ENCODE measurements at places on chromosomes 7 and 10. TPM values are rescaled to one million over a fixed set of nuclear protein-coding genes. Genes with fewer than 3 reads are reported as not detected.

Gene ADGRA1
- total RNA-seq: not detected

Gene ZNF804B
- 0.22 TPM for total RNA-seq

Gene GBX1
- total RNA-seq: not detected

Gene NEBL
- 39.1 TPM for total RNA-seq

Gene C10orf105
- 0.42 TPM for total RNA-seq

Gene ATP5F1C
- 180 TPM for total RNA-seq

Gene CCDC3
- 188 TPM for total RNA-seq

- DNase-seq: no peak
Measured at GRCh38 chr7:24135003-24135817, 148.8 kb upstream of the NPY start.

DNA sequence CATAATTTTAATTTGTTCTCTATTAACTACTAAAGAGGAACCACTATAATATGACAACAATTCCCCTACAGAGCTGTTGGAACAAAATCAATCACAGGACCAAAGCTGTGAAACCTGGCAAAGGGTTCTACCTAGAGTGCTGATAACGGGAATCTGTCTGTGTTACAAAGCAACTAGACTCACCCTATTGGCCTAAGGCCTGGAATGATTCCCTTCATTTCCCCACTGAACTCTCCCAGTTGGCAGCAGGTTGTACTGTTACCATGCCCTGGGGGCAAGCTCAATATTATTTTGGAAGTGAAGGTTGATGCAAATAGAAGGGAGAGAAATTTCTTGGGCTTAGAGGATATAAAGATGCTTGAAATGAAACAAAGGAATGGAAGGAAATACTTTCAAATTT, 81.8 kb downstream of the SEMA3A start:
- no peak for DNase-seq

GRCh38 chr7:17070231-17070708, 188.5 kb upstream of the AGR3 start:
- no peak for DNase-seq

- DNase-seq: no peak
Measured at GRCh38 chr7:70027867-70028266, 429.6 kb downstream of the AUTS2 start.

DNA sequence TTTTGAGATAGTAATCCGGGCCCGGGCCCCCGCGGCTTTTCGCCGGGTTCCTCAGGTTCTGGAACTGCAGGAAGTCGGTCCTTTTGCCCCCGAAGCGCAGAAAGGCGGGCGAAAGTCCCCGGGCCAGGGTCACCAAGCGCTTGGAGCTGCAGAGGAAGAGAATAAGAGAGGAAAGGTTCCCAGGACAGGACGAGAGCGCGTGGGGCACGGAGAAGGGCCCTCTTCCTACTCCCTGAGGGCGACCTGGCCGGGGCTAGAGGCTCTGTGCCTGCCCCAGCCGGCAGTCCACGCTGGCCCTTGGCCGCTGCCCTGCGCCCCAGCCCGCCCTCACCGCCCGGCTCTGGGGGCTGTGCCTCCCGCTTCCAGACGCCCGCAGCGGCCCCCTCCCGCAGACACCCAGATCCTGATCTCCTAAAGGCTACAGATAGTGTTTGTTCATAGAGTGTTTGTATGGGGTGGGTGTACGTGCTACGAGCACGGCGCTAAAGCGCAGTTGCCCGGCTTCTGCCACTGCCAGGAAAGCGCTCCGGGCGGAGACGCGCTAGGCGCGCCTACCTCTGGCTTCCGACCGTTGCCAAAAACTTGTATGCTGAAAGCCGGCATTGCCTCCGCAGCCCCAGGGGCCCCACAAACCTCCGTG, 3.2 kb downstream of the HPSE2 start:
- DNase-seq: no peak

DNA sequence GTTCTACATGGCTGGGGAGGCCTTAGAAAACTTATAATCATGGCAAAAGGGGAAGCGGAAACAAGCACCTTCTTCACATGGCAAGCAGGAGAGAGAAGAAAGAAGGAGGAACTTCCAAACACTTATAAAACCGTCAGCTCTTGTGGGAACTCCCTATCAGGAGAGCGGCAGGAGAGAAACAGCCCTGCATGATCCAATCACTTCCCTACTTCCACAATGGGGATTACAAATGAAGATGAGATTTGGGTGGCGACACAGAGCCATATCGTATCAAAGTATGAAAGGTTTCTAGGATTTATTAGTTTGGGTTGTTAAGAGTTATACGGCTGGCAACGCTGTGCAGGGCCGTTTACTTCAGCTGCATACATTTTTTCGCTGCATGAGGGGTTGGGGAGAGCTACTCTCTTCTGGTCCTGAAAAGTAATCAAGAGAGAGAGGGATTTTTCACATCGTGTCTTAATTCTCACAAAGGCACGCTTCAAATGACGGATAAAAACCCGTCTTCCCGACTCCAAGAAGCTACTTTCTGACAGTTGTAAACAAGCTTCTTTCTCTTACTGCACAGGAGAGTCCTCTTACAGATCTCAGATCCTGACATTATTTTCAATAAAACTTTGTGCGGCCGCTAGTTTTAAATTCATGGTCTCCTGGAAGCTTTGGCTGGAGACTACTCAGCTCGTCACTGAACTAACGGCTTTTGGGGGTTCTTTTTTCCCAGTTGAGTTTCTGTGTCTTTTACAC, 751 bp upstream of the GTPBP10 start:
- peak; percentile 5 for DNase-seq

GRCh38 chr10:63633677-63634487, 112.7 kb downstream of the REEP3 start:
- DNase-seq: no peak

GRCh38 chr10:74968667-74969061, 142.3 kb downstream of the KAT6B start:
- no peak for DNase-seq

DNA sequence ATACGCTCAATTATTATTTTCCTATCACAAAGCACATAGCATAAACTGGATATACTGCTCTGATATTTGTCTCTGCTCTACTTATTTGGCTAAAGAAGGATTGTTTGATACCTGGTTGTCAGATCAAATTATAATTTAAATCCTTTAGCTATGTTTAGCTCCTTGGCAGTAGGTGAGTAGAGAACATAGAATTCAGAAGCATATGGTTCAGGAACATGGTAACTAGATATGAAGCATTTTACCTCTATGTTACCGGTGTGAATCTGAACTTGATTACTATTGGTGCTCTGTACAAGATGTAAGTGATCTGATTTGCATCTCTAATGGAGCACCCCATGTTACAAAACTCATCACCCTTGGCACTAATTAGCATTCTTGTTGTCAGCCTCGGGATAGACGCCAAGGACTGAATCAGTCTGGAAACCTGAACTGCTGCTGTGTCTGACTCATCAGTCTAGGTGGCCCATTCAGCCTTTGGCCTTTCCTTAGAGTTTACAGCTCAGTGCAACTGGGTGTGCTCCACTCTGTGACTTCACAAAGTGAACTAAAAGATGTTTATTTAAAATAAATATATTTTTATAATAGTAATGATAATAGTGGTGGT, 12.3 kb upstream of the MYPN start:
- DNase-seq: no peak

- DNase-seq: no peak
Measured at GRCh38 chr7:36474283-36475010, 84.8 kb downstream of the ANLN start.

- DNase-seq: no peak
Measured at GRCh38 chr7:78232806-78233205, 434.2 kb downstream of the PHTF2 start.

DNA sequence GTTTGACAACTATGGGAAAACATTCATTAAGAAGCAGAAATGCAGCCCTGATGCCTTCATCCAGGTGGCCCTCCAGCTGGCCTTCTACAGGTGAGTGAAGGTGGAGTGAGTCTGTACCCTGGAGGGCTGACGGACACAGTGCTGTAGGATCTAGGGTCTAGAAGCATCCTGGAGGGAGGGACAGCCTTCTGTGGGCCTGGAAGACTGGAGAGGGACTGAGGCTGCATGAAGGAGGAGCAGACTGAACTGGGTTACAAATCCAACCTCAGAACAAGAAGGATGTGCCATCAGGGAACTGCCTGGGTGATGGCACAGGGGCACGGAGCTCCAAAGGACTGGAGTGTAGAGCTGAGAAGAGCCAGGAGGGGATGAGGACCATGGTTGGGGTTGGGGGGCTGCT, 27.5 kb upstream of the C10orf53 start:
- no peak for DNase-seq

- DNase-seq: no peak
Measured at GRCh38 chr10:110171032-110171431, 36.4 kb upstream of the MXI1 start.

DNA sequence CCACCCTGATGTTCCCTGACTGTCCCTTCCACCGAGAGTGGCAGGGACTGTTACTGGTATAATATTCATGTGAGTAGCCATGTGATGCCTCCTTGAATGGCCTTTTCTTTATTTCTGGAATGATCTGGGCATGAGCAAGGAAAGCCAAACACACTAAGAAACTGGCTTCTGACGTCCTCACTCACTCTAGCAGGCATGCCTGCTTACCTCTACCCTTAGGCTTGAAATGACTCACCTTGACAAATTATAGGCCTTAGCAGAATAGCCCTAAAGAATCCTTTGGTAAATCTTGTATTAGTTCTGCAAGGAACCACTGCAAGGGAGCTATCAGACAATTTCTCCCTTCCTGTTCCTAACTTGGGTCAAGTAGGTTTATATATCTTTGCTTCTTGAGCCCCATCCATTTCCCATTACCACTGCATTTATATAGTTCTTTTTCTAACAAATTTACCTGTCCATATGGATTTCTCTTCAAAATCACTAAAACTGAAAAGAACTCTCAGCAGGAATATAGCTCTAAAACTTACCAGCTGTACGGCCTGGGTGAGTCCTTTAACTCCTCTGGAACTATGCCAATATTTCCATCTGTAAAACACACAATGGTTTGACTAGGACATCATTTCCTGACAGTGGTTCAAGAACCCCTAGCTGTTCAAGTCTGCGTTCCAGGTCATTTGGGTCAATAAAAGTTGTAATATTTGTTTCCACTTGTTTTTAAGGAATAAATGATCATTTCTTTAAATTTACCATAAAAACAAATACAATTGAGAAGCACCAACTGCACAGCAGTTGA, 13.0 kb upstream of the NDUFA5 start:
- no peak for DNase-seq

DNA sequence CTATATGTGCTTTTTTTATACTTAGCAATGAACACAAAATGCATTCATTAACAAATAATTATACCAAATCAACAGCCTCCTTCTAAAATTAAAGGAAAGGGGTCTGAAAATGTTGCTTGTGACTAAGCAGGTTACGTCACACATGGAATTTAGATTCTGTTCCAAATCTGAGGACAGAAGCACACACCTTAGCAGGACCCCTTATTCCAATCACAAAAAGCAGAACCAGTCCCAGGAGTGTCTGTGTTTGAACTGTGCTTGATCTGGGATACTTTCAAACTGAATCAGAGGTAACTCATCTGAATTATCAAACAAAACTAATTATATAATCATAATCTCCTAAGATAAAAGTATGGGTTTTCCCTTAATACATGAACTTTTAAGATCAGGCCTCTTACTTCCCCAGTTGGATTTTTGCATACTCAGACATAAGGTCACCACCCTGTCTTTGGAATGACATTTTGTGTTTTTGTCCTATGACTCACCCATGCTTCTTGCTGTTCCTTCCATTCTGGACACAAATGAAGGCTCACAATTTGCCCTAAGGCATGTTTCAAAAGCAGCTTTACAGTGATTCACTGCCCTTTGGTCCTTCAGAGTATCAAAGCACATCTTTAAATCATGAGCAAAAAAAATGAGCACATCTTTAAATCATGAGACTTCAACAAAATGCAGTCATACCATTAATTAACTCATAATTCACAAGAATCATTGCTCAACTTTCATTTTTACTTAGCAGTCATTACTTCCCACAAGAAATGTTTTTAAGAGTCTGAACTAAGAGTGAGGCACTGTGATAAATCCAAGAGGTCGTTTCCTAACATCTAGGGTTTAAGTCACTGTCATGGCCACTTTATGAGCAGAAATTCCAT, 35.5 kb downstream of the SEMA3C start:
- DNase-seq: no peak

DNA sequence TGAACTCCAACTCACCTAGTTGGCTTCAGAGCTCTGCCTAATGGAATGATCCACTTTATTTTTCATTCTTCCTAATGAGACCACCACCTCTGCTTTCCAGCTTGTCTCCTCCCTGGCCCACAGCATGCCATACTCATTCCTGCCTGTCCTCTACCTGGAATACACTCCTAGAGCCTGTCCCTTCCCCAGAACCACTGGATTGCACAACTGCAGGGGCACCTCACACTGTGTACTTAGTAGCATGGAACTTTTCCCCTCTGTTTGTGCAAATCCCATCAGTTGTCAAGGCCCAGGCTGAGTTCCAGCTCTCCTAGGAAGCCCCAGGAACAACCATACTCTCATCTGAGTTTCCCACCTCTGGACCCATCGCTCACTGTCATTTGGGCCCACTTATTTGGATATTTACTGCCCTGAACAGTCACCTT, 15.6 kb downstream of the ALDH18A1 start:
- no peak for DNase-seq

DNA sequence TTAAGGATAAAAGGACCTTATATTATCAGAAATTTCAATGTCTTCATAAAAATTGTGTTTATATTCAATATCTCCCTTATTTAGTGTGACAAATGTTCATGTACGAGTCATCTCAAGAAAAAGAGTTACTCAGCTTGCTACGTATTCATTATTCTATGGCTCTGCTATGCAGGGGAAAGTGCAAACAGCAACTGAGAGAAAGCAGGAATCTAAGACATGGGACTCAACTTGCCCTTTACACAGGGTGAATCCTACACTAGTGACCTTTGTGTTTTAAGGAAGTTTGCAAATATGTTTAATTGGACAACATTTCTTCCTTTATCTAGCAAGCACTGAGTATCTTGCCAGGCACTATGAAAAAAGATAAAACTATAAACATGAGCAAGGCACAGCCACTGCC, 104.7 kb downstream of the NPSR1 start:
- no peak for DNase-seq

DNA sequence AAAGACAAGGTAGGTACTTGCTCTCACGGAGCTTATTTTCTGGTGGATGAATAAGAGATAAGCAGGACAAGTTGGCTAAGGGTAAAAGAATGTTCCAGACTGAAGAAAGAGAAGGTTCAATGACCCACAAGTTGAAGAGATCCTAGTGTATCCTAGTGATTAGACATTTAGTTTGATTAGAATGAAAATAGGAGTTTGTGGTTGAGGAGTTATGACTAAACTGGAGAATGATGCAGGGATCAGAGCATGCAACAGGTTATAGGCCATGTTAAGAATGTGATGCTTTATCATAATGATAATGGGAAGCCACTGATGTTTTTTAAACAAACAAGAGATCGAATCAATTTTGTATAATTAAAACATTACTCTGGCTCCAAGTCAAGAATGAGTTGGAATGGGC, 357.2 kb downstream of the HPSE2 start:
- DNase-seq: no peak

- DNase-seq: no peak
Measured at GRCh38 chr7:53311205-53311604, 275.8 kb downstream of the POM121L12 start.

DNA sequence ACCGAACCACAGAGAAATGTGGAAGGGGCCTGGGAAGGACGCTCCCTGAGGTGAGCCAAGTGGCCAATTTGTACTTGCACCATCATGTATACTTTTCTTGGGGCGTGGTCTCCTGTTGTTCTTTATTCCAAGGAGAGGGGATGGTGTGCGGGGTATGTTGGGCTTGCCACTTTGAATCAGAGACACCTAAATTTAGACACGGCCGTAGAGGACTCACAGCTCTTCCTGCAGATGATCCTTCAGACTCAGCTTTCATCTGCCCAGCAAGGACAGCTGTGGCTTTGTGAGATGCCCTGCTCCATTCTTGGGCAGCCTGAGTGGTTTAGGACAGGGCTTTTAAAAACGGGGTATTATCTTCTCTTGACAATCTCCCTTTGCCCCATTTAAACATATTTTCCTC, 473.2 kb downstream of the REEP3 start:
- no peak for DNase-seq
